ENCODE measurements at places on chromosomes 1 and 21.

DNA sequence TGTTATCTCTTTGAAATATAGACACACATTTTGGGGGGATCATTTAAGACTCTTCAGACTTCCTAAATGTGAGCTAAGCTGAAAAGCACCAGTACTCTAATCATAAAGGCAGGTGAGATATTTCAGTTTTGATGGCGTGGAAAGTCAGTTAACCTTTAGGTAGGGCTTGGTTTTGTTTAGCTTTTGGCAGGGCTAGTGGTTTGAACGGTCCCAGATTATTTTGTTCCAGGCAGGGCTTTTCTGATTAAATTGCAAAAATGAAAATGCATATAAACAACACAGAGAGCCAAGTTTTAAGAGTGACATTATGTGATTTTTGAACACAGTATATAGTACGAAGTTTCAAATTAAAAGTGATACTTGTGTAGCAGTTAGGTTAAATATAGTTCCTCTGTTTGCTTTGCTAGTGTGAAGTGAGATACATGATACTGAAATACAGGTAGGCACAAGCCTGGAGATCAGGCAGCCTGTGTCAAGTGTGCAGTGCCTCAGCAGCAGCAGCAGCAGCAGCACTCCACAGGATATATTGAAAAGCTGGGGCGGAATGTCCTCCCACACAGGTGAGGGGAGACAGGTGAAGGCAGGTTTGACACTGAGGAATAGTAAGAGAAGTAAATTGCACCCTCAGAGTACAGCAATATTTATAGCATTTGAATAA lies 47.4 kb downstream of the CAMTA1 start:
- DNase-seq, result no peak

- DNase-seq, result no peak
Measured at GRCh38 chr1:46301406-46301807, 2.0 kb downstream of the LRRC41 start.

GRCh38 chr1:52574594-52574993 lies 21.7 kb upstream of the TUT4 start:
- peak; percentile 89 for DNase-seq

DNA sequence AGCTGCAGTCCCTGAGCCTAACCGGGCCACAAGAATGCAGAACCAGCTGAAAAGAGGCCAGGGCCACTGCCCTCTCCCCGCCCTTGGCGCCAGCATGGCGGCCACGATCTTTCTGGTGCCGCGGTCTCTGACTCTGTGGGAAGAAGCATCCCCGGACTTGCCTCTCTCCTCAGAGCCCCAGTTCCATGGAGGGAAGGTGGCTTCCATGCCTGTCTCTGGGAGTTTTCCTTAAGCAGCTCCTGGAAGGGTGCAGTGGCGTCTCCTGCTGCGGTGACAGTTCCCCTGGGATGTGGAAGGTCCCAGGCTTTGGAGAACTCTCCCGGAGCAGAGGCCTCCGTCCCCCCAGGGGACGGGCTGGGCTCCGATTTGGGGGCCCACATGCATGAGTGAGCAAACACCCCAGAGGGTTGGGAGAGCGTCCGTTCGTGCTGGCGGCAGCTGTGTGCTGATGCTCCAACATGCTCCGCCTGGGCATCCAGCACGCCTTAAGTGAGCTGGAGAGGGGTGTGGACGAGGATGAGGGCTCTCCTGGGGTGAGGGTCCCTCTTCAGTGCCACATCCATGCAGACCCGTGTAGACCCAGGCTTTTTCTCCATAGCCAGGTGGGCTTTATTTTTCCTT lies 109.8 kb upstream of the COL6A1 start:
- DNase-seq, result no peak

DNA sequence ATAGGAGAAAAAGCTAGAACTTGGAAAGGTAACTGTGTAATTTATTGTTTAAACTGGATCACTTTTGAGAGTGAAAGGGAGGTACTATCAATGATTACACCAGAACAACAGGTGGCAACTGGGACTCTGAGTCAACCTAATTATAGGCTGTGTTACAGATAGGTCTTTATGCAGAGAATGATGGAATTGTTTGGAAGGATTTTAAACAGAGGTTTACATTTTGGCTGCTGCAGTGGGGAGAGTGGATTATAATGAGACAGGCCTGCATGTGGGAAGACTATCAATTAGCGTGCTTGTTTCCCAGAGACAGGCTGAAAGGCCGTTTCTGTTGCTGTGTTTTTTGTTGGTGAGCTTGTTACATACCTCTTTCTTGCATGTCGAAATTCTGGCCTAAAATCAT lies 432.9 kb downstream of the PLA2G4A start:
- no peak for DNase-seq

DNA sequence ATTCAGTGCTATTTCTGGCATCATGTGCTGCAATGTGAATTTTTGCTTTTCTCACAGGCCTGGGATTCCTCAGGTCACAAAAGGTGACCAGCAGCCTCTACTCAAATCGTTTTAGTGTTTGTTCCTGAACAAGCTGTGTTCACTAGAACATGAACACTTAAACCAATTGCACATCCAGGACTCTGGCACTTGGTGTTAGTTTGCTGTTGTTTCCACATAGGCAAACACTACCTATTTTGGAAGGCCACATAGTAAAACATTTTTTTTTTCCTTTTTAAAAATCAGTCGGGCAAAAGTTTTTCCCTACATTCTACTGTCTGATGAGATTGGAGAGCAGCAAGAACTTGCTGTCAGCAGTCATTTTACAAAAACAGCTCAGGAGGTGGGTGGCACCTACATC lies 83.2 kb downstream of the PLPP3 start:
- DNase-seq, result no peak

GRCh38 chr21:42092771-42093170 lies 21.7 kb downstream of the UMODL1 start:
- no peak for DNase-seq

GRCh38 chr1:111193712-111194480 lies 6.5 kb downstream of the DENND2D start:
- DNase-seq, result no peak

DNA sequence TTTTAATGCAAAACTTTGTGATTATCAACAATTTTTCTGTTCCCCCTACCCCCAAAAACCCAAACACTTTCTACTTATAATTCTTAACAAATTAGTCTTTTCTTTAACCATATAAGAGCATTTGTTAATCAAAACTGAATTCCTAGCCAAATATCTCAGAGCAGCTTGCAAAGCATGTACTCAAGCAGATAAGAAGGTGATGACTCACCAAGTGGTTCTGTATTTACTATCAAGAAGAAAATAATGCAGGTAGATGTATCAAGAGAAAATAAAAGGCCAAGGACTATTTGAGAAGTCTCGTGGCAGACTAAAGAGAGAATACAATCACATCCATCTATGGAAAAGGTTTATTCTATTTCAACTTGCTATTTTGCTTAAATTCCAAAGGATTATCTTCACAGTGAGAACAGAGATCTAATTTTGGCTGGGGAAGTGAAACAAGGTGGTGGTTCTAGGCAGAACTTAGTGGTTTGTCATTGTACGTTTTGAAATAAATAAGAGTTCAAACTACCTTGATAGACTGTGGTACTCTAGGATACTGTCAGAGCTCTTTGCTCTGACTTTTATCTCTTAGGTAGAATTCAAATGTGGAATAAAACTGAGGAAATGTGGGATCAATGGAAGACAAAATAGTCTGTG lies 94.7 kb upstream of the NRIP1 start:
- DNase-seq, result no peak

DNA sequence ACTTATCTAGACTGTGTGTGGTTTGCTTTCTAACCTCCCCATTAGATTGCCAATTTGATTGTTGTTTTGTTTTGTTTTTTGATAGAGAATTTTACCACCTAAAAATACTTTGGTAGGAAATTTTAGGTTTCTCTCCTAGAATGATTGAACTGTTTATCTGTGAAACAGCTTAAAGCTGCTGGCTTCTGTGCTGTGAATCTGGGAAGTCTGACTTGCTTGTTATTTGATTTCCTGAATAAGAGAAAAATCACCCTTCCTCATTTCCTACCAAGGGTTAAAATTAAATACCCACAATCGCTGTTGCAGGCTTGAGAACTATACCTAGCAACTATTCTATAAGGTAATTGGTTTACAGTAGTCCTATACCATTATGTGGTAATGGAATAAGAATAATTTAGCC lies 198.9 kb upstream of the CACYBP start:
- DNase-seq, result no peak

- peak; percentile 68 for DNase-seq
Measured at GRCh38 chr1:1433804-1434130, 1.7 kb upstream of the VWA1 start.

DNA sequence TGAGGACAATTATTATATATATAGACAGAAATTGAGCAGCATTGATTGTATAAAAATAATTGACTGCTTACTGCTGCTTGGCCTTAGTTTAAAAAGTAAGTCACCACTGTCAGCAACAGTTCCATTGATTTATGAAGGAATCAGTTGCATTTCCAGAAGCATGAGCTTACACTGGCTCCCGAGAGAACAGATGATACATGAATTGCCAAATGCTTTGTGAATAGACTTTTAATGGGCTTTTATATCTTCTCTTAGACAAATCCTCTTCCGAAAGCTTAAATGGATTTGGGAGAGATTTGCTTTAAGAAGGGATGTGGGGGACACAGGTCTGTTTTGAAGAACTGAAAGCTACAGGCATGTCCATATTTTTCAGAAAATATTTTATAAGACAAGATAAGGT lies 7.5 kb downstream of the FHAD1 start:
- peak; percentile 25 for DNase-seq

- no peak for DNase-seq
Measured at GRCh38 chr1:226658546-226659125, 80.4 kb downstream of the ITPKB start.

- no peak for DNase-seq
Measured at GRCh38 chr1:2482588-2482987, 6.5 kb downstream of the PLCH2 start.

GRCh38 chr21:38136201-38136600 lies 120.6 kb upstream of the KCNJ15 start:
- DNase-seq, result peak; percentile 85

DNA sequence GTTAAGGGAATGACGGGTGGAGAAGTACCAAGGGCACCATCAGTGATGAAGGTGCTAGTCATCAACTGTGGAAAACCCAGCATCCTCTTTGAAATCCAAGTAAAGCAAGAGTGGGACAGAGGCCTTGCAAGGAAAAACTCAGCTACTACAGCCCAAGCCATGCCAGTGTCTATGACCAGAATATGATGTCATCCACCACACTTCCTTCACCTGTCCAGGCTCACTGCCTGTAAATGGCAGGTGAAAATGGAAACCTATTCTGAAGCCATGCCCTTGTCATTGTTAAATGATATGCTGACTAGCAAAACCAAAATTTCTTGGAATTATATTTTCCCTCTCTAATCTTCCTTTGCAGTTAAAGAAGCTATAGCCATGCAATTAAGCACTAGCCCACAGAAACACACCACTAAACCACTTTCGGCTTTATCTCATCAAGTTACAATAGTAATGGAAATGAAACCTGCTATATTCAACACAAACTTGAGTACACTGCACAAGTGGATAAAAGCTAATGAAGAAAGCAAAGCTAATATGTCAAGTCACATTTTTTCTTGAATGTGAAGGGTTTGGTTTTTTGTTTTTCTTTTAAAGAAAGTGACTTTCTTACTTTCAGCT lies 96.3 kb upstream of the RALGPS2 start:
- no peak for DNase-seq

DNA sequence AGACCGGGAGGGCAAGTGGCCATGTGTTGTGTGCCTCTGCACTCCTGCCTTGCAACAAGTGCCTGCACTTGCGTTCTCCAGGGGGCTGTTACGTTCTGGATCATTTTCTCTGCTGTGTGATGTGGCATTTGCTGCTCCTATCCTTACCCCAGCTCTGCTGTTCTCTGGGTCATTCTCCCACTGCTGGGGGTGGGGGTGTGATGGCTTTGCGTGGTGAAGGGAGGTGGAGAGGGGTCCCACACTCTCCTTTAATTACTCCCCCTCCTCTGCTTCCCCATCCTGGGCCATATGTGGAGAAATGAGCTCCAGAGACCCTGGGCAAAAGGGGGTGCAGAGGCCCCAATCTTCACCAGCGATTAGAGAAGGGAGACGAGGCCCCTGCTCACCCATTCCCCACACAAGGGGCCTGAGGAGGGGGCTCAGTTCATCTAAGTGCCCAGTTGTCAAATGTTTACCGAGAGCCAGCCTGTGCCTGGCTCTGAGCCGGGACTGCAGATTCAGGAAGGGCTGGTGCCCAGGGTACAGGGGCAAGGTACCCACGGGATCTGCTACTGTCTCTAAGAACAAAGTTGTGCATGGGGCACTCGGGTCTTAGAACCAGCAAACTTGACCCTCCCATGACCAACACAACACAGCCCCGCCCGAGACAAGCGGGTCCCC lies 355.4 kb downstream of the PTPRU start:
- no peak for DNase-seq

GRCh38 chr21:38714999-38715398 lies 90.7 kb upstream of the ETS2 start:
- DNase-seq, result peak; percentile 48

DNA sequence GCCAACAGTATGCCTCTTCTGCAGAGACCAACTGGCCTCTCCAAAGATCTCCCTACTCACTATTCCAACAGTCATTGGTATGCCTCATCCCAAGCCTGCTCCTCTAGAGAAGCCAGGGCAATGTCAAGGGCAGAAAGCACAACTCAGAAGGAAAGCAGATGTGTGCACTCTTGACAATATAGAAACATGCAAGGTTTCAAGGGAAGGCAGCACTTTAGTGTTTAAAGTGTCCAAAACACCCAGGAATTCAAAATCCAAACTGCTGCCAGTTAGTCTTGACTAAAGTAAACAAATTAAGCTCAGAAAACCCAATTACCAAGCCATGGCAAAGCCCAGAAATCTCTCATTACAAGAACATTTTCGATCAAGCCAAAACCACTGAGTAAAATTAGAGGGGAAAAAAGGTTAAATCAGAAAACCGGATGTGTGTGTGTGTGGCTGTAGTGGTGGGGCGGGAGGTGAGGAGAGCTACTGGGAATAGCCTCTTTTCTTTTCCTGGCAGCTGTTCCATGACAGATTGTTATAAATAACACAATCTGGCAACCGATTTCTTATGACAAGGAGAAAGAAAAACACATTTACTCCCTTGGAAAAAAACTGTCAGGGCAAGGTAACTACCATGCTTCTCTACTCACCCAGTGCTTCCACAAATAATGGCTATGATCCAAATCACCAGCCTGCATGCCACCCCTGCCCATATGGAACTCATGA lies 39.2 kb downstream of the EIF2B3 start:
- DNase-seq, result peak; percentile 80

GRCh38 chr21:43305811-43306311 lies 121.1 kb downstream of the SIK1 start:
- DNase-seq, result no peak

- DNase-seq, result no peak
Measured at GRCh38 chr1:173876732-173877131, 8.6 kb downstream of the ZBTB37 start.

DNA sequence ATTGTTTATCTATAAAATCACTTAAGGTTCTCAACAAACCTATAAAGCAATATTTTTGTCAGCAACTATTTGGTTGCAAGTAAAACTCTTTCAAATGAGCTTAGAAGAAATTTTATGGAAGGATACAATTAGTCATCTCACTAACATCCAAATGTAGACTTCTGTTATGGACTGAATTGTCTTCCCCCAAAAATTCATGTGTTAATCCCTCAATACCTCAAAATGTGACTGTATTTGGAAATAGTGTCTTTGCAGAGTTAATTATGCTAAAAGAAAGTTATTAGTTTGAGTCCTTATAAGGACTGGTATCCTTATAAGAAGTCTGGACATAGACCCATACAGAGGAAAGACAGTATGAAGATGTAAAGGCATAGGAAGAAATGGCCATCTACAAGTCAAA lies 357.8 kb upstream of the PRMT6 start:
- peak; percentile 38 for DNase-seq

- no peak for DNase-seq
Measured at GRCh38 chr1:12052997-12053686, 10.0 kb upstream of the TNFRSF8 start.

Measured in fibroblast of upper back skin (primary cell).